ENCODE measurements at places on chromosomes 4 and X. TPM values are rescaled to one million over a fixed set of nuclear protein-coding genes. Genes with fewer than 3 reads are reported as not detected.

DNA sequence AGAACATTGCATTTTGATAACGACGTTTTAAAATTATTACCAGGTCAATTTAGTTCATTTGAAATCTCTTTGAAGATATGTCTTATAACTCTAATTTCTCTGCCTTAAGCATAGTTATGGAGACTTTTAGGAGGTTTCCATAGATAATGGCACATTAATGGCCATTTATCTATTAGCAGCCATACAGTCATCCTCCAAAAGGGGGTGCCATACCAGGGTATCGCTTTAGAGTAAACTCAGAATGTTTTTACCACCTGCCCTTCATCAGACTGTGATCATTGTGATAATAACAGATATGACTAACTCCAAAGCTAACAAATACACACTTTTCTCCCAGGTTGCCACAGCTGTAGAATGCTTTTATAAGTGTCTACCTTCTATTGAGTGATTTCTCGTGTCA lies 461.5 kb downstream of the FSTL5 start:
- no peak for DNase-seq

PARM1 gene
- 91.6 TPM for polyA plus RNA-seq

GRCh38 chr4:153156263-153156662 lies 48.0 kb upstream of the TRIM2 start:
- DNase-seq = no peak

- DNase-seq = no peak
Measured at GRCh38 chrX:40298069-40298468, 200.3 kb upstream of the BCOR start.

GLRA3 gene
- polyA plus RNA-seq = not detected

Measured in muscle of arm (tissue), 14 donors.